Epithelial cell of prostate (primary cell): ENCODE measurements at places on chromosomes 12 and 14.

GRCh38 chr12:75816897-75817296 lies 214.7 kb downstream of the PHLDA1 start:
- DNase-seq = peak; percentile 48

- no peak for DNase-seq
Measured at GRCh38 chr14:73809391-73809790, 42.2 kb upstream of the PTGR2 start.

DNA sequence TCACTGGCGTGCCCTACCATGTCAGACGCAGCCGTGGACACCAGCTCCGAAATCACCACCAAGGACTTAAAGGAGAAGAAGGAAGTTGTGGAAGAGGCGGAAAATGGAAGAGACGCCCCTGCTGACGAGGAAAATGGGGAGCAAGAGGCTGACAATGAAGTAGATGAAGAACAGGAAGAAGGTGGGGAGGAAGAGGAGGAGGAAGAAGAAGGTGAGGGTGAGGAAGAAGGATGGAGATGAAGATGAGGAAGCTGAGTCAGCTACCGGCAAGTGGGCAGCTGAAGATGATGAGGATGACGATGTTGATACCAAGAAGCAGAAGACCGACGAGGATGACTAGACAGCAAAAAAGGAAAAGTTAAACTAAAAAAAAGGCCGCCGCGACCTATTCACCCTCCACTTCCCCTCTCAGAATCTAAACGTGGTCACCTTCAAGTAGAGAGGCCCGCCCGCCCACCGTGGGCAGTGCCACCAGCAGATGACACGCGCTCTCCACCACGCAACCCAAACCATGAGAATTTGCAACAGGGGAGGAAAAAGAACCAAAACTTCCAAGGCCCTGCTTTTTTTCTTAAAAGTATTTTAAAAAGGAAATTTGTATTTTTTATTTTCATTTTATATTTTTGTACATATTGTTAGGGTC lies 13.2 kb downstream of the TRIP11 start:
- DNase-seq = no peak

DNA sequence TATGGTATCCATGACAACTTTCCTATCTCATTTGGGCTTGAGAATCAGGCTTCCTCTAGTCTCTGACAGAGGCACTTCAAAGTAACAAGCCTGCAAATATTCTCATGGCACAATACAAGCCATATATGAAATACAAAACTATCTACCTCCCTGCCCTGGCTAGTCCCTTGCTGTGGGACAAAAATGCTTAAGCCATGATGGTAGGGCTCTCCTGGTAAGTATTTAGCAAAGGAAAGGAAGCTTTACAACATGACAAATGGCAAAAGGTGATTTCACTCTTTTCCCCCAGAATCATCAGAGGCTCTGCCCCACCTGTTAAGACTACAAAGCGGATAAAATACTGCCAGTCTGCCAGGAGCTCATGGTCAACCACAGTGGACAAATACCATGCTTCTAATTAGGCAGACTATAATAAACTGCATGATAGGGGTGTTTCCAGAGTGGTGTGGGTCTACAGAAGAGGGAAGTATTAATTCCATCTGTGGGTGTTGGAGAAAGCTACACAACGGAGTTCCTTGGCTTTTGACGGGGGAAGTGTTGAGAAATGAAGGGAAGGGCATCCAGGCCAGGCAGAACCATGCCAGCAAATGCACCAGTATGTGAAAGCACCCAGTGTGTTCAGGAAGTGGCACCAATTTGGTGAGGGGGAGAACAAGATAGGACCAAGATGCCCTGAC lies 92.9 kb downstream of the SPTSSA start:
- DNase-seq = no peak

GRCh38 chr12:28135801-28136439 lies 54.3 kb upstream of the CCDC91 start:
- DNase-seq = no peak

DNA sequence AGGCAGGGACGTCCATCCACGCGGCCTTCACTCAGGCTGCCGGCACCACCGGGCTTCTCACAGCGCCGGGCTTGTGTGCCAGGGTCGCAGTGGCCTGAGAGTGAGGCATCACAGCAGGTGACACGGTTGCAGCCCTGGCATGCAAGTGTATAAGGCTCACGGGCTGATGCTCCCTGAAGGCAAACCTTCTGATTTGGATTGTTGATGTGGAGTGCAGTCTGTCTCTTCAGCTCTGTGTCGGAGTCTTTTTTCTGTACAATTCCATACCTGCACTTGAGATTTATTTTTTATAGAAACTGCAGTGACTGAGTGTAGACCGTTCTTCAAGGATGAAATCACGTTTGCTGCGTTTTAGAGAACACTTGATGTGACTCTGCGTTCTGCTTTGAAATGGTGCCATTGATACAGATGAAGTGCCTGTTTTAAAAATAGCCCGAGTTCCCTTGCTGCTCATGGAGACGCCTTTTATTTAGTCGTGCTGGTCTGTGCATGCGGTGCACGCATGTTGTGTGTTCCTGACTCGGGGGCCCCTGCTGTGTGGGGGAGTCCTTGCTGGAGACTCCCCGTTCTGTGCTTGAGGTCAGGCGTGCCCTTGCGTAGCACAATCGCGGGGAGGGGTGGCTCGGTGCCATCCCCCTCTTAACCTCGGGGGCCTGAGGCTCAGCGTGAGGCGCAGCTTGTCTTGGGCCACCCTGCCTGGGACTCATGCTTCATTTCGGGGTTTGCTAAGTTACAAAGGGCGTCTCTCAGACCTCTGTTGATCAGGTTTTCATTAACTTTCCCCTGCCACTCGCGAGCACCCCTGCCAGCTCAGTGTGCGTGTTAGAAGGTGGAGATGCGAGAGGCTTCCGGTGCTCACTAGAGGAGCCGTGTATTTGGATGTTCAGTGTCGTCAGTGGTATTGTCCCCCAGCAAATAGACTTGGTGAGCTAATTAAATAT lies 21.6 kb upstream of the AMN start:
- no peak for DNase-seq

DNA sequence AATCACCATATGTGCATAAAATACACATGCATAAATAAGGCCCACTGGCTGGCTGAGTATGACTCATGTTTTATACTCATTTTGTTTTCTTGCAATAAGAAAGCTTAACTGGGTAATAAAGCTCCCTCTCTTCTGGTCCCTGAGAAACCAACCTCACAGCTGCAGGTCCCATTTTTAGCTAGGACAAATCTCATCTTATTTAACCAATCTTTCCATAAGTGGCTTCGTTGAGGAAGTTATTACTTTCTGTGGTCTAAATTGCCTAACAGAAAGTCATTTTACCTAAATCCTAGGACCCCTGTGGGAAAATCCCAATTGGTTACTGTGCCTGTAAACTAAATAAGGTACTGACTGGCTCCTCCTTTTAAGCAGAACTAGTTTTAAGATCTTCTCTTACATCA lies 232.8 kb upstream of the FBXO33 start:
- no peak for DNase-seq

DNA sequence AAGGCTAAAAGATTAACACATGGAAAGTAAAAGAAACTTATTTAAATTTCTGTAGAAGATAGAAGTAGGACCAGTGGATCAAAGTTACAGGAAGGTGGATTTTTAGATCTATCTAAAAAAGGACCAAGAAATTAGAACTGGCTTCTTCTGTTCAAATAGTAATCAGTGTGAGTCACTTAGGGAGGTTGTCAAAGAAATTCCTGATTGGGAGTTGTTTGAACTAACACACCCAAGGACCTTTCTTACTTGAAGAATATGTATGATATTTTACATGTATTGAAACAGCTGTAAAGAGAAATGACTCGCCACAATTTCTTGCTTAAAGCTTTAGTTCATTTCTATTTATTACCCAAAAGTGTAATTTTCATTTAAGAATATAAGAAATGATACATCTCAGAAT lies 256.9 kb downstream of the RAD51B start:
- peak; percentile 8 for DNase-seq

DNA sequence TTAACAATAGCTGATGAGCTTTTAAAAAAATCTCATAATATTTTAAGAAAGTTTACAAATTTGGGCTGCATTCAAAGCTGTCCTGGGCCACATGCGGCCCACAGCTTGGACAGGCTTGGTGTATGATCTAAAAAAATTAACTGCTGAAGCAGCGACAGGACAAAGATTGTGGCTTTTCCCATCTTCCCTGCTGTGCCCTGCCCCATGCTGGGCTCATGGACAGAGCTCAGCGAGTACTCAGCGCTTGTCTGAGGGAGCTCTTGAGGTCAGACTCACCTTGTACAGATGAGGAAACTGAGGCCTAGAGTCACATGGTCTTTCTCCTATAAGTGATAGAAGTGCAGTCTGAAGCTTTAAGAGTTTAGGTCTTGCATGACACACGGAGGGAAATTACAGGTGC lies 15.0 kb downstream of the EVL start:
- DNase-seq = no peak

GRCh38 chr14:52043690-52044089 lies 25.2 kb downstream of the NID2 start:
- no peak for DNase-seq

- DNase-seq = no peak
Measured at GRCh38 chr12:10936506-10936905, 2.6 kb downstream of the TAS2R14 start.
